ENCODE measurements at places on chromosomes 13 and 19.

GRCh38 chr19:16834747-16835146, 5.5 kb downstream of the SIN3B start:
- no peak for DNase-seq

GRCh38 chr13:25380741-25381324, 9.1 kb downstream of the ATP8A2 start:
- no peak for DNase-seq

DNA sequence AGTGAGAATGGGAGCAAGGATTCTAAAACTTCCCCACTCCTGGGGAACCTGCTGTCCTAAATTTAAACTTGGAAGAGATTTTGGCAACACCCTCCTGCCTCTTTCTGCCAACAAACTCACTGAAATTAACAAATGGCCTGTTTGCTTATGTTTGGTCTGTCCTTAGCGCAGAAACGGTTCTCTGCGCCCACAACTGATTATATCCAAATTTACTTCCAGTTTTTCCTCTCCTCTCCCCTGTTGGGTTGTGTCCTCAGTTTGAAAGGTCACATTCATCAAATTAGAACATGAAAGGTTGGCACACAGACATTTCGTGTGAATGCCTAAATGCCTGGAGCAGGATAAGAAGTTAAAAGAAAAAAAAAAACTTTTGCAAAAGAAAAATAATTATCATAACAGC, 56.4 kb upstream of the MRI1 start:
- DNase-seq: peak; percentile 80

DNA sequence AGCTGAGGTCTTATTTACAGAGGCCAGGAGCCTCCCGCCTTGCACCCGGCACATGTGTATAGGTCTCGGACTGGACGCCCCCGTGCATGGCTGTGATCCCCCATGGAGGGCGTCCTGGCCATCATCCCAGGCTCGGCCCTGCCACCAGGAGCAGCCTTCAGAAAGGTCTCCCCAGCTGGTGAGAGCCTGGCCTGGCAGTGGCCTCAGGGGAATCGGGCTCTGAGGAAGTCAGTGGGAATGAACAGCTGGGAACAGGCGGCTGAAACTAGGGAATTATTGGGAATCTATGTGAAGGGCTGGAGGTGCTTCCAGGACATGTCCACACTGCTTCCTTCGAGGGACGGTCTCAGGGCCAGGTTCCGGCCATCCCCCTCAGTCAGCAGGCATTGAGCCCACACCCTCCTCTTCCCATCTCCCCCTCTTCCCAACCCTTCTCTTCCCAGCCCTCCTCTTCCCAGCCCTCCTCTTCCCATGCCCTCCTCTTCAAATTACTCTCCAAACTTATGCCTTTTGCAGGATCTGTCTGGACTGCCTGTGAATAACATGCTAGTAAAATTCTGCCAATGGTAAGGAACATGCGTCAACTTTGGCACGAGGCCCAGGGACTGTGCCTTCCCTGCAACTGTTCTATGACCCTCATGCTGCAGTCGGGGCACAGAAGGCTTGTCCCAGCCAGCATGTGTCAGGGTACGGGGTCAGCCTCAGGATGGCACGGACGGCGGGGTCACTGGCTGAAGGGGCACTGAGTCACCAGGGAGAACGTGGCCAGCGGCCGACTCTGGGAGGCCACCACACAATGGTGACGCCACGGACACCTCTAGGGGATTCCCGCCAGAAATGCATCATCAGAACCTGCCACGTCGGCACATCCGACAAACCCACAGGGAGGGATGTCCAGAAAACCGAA, 24.2 kb upstream of the C13orf46 start:
- DNase-seq: peak; percentile 92

DNA sequence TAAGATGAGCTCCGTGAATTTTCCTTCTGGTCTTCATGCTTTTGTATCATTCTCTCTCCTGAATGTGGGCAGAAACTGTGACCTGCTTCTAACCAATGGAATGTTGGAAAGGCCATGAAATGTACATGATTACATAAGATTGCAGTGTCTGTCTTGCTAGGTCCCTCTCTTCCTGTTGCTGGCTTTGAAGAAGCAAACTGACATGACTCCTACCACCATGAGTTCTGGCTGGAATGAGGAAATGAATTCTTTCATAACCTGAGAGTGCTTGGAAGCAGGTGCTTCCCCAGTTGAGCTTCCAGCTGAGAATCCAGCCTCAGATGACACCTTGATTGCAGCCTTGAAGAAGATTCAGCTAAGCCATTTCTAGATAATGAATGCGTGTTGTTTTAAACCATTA, 275.0 kb upstream of the MIR17HG start:
- no peak for DNase-seq

DNA sequence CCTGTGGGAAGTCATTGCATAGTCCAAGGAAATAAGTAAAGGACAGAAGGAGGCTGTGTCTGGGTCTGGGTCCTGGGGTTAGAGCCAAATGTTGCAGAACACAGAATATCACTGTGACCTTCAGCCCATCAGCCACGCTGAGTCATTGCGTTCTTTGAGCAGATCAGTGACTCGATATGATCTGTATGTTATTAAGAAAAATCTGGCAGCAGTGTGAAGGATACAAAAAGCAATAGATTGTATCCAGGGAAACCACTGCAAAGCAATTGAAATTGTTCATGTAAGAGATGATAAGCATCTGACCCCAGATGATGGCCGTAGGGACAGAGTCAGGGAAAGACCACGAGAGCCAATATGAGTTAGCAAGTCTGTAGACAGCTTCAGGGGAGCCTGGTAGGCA, 1575.1 kb upstream of the SLC10A2 start:
- DNase-seq: no peak

GRCh38 chr19:2483084-2483483, 7.2 kb downstream of the GADD45B start:
- no peak for DNase-seq

DNA sequence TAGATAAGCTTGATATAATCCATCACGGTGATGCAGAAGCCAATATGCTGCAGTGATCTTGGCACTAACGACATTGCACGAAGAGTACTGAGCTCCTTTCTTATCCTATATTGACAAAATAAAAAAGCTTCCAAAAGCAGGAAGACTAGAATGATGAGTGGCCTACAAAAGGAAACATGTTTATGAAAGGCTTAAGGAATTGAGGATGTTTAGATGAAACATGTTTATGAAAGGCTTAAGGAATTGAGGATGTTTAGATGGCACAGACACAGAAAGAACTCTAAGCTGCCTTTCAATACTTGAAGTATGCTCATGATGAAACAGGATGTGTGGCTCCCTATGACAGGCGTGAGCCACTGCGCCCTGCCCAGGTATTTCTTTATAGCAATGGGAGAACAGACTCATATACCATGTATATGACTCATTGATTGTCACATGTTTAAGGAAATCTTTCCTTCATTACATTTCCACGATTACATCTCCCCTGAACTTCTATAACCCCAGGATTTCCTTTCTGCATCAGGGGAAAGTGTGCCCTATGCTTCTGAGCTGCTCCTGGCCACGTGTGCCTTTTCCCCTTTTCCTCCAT, 690.8 kb upstream of the ARGLU1 start:
- DNase-seq: peak; percentile 32

GRCh38 chr13:97223037-97223710, 1.0 kb downstream of the MBNL2 start:
- peak; percentile 51 for DNase-seq

DNA sequence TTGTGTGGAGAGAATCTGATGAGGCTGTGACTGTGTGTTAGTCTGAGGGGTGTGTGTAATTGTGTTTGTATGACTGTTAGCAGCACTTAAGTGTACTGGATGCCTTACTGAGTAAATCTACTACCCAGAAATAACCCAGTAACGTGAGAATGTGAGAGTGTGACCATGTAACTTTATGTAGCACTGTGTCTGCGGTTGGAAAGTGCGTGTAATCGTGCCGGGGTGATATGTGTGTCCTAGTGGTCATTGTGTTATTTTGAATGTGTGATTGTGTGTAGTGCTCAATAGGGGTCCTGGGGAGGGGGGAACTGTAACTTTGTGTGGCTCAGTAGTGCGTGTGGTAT, 550 bp downstream of the ZNF383 start:
- peak; percentile 33 for DNase-seq

- no peak for DNase-seq
Observed at GRCh38 chr13:109804654-109805053, 18.3 kb upstream of the IRS2 start.

DNA sequence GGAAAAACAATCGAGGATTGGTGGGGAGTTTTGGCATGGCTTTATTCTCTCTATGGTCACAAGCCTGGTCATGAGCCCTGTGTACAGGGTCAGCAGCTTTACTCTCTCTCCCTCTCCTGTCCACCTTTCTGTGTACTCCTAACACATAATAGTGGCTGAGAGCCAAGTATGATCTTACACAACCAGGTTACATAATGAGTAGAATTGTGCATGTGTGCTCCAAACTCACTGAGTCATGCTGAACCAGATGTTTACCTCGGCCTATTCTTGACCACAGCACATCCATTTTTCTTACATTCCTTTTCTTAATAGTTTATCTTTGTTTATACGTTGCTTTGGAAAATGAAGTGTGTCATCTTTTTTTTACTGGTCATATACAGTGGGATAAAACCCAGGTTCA, 53.1 kb downstream of the ZNF254 start:
- peak; percentile 4 for DNase-seq

GRCh38 chr19:22625266-22626035, 8.7 kb upstream of the ZNF492 start:
- DNase-seq: no peak

GRCh38 chr13:46642254-46642653, 89.3 kb downstream of the LRCH1 start:
- no peak for DNase-seq

- no peak for DNase-seq
Observed at GRCh38 chr13:43014162-43014561, 9.2 kb upstream of the DNAJC15 start.

GRCh38 chr13:76703621-76704288, 182.4 kb downstream of the KCTD12 start:
- DNase-seq: no peak

DNA sequence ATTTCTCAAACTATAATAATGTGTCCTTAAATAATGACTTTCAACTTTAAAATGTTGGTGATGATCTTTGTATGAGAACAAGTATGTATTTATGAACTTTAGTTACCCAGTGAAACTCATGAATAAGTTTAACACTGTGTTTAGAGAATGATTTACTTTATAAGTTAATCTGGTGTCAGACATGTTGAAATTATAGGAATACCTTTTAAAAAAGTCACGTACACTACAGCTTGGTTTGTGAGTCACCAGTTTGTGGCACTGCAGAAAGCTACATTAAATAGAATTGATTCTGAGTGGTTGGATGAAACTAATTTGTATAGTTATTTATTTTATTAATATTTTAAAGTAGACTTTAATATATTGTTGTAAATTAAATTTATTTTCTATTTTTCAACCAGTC, 1366.2 kb upstream of the PCDH20 start:
- no peak for DNase-seq

GRCh38 chr13:91813253-91813652, 414.8 kb downstream of the GPC5 start:
- peak; percentile 64 for DNase-seq

DNA sequence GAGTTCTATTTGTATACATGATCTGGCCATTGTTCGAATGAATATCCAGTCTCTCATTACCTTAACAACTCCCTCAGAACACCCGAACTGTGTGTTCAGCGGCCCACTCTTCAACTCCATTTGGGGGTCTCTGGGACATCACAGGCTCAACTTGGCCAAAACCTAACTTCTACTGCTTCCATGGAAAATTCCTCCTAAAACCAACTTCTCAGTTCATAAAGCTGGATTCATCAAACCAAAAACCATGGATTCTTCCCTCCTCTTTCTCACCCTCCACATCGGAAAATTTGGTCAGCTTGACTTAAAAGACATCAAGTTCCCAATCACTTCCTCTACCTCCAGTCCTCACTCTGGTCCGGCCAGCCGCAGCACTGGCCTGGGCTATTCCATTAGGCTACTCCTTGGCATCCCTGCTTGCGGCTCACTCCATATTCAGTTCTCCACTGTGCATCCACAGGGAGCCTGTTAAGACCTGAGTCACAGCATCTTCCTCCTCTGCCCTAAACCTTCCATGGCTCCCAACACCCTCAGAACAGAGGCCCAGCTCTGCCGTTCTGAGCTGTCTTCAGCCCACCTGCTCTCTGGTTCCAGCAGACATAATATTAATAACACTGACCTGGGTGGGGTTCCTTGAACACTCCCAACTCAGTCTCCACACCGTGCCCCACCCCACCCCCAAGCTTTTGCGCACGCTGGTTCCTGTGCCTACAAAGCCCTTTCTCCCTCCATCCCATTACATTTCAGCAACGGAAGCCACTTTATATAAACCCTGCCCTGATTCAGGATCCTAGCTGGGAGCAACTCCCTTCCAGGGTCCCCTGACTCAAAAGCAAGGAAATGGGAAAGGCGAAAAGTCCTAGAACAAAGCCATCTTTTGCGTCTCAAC, 1.1 kb downstream of the ZNF792 start:
- no peak for DNase-seq

GRCh38 chr13:76516013-76516412, 370.2 kb downstream of the KCTD12 start:
- DNase-seq: no peak

DNA sequence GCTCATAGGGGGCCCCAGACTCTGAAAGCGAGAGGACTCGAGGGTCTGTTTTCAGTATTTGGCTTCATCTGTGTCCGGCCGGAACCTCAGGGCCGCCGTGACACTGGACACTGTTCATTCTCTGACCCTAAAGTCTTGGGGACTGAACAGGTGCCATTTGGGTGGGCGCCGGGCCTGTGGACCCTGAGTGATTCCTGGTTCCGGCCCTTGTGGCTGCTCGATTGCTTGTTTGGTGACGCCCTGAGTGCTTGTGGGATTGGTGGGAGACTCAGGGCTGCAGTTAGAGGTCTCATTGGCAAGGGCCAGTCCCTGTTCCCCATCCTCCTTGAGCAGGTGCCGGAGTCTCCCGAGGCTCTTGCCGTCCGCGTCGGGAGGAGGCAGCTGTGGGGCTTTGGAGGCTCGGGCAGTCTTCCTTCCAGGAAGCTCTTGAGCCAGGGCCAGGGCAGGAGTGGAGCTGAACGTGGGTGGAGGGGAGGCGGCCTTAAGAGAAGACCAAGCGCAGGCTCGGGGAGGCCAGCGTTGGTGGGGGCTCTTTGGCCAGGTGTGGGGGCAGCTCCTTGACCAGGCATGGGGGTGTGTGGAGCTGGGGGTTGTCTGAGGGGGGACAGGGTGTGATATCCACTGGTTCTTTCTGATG, 4.7 kb downstream of the PTBP1 start:
- DNase-seq: peak; percentile 79
